Stimulated activated naive CD8-positive, alpha-beta T cell treated with anti-CD3 and anti-CD28 coated beads, Interleukin-15, Interleukin-2, amounts not matched to agents 100 U/mL and 50 U/mL, for 24 hours (primary cell): ENCODE measurements at places on chromosomes 2 and 18.

- no peak for DNase-seq
Observed at GRCh38 chr2:225431105-225431863, 31.8 kb downstream of the NYAP2 start.

GRCh38 chr2:133863106-133863800 lies 295.0 kb upstream of the NCKAP5 start:
- DNase-seq: no peak

GRCh38 chr2:96669539-96670215 lies 27.1 kb downstream of the FER1L5 start:
- DNase-seq: no peak

GRCh38 chr2:239579524-239580198 lies 178.8 kb upstream of the HDAC4 start:
- DNase-seq: no peak

DNA sequence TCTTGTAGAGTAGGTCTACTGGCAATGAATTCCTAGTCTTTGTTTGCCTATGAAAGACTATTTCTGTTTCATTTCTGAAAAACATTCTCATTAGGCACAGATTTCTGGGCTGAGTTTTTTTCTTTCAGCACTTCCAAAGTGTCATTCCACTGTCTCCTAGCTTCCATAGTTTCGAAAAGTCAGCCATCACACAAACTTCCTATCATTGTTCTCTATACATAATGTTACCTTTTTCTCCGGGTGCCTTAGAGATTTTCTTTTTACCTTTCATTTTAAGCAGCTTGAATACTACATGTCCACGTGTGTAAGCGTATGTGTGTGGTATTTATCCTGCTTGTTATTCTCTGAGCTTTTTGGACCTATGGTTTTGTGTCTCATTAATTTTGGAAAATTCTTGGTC lies 55.7 kb downstream of the OLA1 start:
- no peak for DNase-seq

DNA sequence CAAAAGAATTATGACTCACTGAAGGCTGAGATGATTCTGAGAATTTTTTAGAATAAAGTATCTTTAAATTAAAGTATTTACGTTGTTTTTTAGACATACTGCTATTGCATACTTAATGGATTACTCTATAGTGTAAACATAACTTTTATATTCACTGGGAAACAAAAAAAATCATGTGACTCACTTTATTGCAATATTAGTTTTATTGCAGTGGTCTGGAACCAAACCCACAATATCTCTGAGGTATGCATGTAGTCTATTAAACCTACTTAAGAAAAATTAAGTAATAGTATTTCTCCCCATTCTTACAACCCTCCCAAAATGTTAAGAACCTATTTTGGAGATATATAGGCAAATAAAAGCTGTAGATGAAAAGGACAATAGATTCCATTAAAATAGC lies 142.9 kb upstream of the ZNF521 start:
- DNase-seq: no peak

GRCh38 chr2:23595601-23596251 lies 210.7 kb downstream of the KLHL29 start:
- DNase-seq: no peak

DNA sequence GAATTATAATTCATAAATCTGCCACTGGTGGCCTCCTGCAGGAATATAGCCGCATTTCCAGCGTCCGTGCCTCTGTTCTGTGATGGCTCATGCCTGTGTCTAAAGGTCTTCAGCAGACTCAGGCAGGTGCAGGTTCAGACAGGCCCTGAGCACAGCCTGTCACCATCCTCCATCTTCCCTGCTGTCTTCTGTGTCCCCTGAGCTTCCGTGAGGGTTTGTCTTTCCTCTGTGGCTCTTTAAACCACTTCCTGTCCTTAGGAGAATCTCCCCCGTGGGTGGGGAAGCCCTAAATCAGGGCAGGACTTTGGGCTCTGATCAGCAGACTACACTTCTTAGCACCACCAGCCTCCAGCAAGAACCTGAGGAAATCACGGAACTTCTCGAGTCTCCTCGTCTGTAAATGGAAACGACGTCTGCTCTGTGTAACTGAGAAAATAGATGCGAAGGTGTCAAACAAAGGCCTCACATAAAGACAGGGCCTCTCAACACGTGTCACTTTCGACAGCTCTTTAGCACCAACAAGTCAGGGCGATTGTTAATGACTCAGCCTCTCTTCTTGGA lies 24.1 kb upstream of the NFATC1 start:
- no peak for DNase-seq

- no peak for DNase-seq
Observed at GRCh38 chr2:25760297-25760696, 86.9 kb upstream of the DTNB start.
